ENCODE measurements at places on chromosomes 5 and 9.

DNA sequence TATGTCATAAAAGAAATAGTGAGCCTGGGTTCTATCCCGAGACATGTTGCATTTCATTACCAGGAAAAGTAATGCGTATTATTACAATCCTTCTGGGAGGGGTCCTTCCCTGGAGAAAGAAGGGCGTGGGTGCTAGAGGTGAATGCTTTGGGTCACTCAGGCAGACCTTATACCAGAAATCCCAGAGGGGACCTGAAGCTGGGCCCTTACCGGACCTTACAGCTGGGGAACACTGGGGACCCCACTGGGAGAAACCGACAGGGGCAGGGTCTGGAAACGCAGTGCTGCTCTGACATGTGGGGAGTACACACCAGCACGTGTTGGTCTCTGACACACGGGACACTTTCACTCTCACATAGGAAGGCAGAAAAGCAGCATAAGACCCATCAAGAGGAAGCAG lies 71.3 kb downstream of the LMNB1 start:
- no peak for DNase-seq

DNA sequence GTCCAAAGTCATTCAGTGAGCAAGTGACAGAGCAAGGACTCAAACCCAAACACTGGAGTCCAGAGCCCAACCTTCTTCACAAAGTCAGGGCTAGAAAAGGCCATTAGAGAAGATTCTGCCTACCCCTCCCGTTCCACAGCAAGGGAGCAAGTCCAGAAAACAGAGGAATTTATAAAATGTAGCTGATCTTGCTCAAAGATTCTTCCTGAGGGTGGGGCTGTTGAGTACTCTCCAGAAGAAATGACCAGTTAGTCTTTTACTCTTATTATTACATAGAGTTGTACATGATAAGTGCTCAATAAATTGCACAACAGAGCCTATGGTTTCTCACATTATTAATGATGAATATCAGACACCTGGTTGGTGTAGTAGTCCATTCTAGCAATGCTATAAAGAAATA lies 39.3 kb upstream of the HMHB1 start:
- DNase-seq, result no peak

GRCh38 chr5:139901986-139902385 lies 106.4 kb downstream of the PSD2 start:
- DNase-seq, result no peak

GRCh38 chr5:134226441-134227192 lies 744 bp upstream of the PPP2CA start:
- no peak for DNase-seq

GRCh38 chr9:98099346-98099745 lies 19.7 kb downstream of the TRIM14 start:
- DNase-seq, result no peak

DNA sequence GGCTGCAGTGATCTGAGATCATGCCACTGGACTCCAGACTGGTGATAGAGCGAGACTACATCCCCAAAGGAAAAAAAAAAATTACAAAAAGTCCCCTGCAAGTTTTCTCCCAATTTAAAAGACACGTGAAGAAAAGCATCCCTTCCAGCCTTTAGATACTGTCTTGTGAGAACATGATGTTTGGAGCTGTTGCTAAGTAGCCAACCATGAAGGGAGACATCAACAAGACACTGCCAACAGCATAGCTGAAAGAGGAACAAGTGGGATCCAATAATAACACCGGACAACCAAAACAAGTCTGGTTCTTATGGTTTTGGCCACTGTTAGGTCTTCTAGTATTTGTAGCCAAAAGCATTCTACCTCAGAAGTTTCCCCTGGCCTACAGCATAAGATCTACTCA lies 118.9 kb upstream of the CCDC180 start:
- DNase-seq, result no peak

DNA sequence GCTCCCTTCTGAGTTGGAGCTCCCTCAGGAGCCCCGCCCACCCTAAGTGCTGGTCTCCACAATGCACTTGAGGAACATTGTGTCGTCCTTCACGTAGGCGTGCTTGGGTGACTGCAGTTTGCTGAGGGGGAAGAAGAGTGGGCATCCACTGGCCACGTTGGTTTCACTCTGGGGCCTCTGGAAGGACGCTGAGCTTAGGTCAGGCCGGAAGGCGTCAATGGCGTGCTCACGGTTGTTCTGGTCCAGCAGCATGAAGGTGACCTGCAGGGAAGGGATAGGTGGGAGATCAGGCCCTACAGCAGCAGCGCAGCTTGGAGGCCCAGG lies 21.7 kb downstream of the TRAF1 start:
- DNase-seq, result no peak
